Smooth muscle cell of the umbilical artery (primary cell): ENCODE measurements at places on chromosomes 6 and 20. TPM values are rescaled to one million over a fixed set of nuclear protein-coding genes. Genes with fewer than 3 reads are reported as not detected.

Gene SEL1L2
- total RNA-seq = 0.89 TPM in 1 of 2 replicates, not detected in the other

Gene EFCAB8
- total RNA-seq = under 0.01 and 0.97 TPM in 2 replicates

Gene TP53TG5
- total RNA-seq = not detected in 2 replicates

Gene MDFI
- 0.83 and 7.4 TPM in 2 replicates for total RNA-seq

Gene LAMA4
- total RNA-seq = 84.6 and 174 TPM in 2 replicates

Gene POU5F1
- 0.30 and 0.51 TPM in 2 replicates for total RNA-seq

Gene MLN
- total RNA-seq = not detected in 2 replicates

Gene GPR6
- not detected in 2 replicates for total RNA-seq

Gene ZNF165
- 0.18 and 0.30 TPM in 2 replicates for total RNA-seq

Gene APOM
- 0.60 and 0.89 TPM in 2 replicates for total RNA-seq

Gene XKR7
- total RNA-seq = under 0.01 TPM in 1 of 2 replicates, not detected in the other

Gene IL17F
- total RNA-seq = not detected in 2 replicates

Gene LY6G6F
- total RNA-seq = not detected in 2 replicates

Gene ADGRF4
- 0.23 and 1.2 TPM in 2 replicates for total RNA-seq

Gene ENPP1
- 15.7 and 42.2 TPM in 2 replicates for total RNA-seq

Gene SIRPB1
- total RNA-seq = 0.42 and 2.1 TPM in 2 replicates

Gene SCRT2
- total RNA-seq = not detected in 2 replicates

Gene PTCHD4
- total RNA-seq = 5.9 and 9.0 TPM in 2 replicates

Gene LTB
- not detected in 2 replicates for total RNA-seq

Gene EPPIN
- not detected in 2 replicates for total RNA-seq

Gene LPA
- not detected in 2 replicates for total RNA-seq

Gene NAPB
- total RNA-seq = 14.0 and 14.5 TPM in 2 replicates

Gene CPNE5
- 0.18 and 0.30 TPM in 2 replicates for total RNA-seq

Gene LKAAEAR1
- not detected in 2 replicates for total RNA-seq

Gene MUC22
- total RNA-seq = not detected in 2 replicates

Gene IMPG1
- total RNA-seq = not detected in 2 replicates

Gene BANF2
- total RNA-seq = not detected in 2 replicates

Gene PRDM13
- not detected in 2 replicates for total RNA-seq

Gene CSNK2B
- total RNA-seq = 73.6 and 90.3 TPM in 2 replicates

Gene DNMT3B
- total RNA-seq = 1.5 TPM in 2 replicates

Gene SCP2D1
- not detected in 2 replicates for total RNA-seq

Gene NEU1
- 72.0 and 133 TPM in 2 replicates for total RNA-seq

Gene BFSP1
- total RNA-seq = 1.0 and 3.6 TPM in 2 replicates

Gene ARMC2
- 1.8 and 2.0 TPM in 2 replicates for total RNA-seq

Gene FUT9
- total RNA-seq = not detected in 2 replicates

Gene RIPOR3
- 1.2 and 8.6 TPM in 2 replicates for total RNA-seq

Gene PACSIN1
- not detected in 2 replicates for total RNA-seq

Gene DSP
- total RNA-seq = 9.2 and 25.1 TPM in 2 replicates

Gene SLC32A1
- not detected in 2 replicates for total RNA-seq

Gene TFAP2C
- not detected in 2 replicates for total RNA-seq

Gene ECT2L
- total RNA-seq = not detected in 2 replicates

Gene COL10A1
- total RNA-seq = 0.05 and 0.30 TPM in 2 replicates

Gene FKBP1C
- 0.46 TPM in 1 of 2 replicates, not detected in the other for total RNA-seq

Gene IL20RA
- not detected in 2 replicates for total RNA-seq

Gene SPATA25
- 1.1 and 2.1 TPM in 2 replicates for total RNA-seq

Gene RNF182
- total RNA-seq = 0.30 and 1.8 TPM in 2 replicates

Gene POM121L2
- not detected in 2 replicates for total RNA-seq

Gene CST2
- not detected in 2 replicates for total RNA-seq

Gene ADTRP
- 0.59 and 4.9 TPM in 2 replicates for total RNA-seq

Gene OPRL1
- total RNA-seq = 3.0 TPM in 2 replicates

Gene PHACTR3
- total RNA-seq = not detected in 2 replicates

Gene RIMS4
- total RNA-seq = not detected in 2 replicates

Gene SLCO4A1
- total RNA-seq = under 0.01 and 1.5 TPM in 2 replicates

Gene CALHM6
- 0.42 and 2.1 TPM in 2 replicates for total RNA-seq

Gene OPRM1
- total RNA-seq = not detected in 2 replicates

Gene GNAS-AS1
- 0.89 and 1.5 TPM in 2 replicates for total RNA-seq
